Fibroblast of the conjunctiva (primary cell): ENCODE measurements at places on chromosomes 5 and 9.

GRCh38 chr5:79055017-79055416 lies 14.5 kb downstream of the DMGDH start:
- no peak for DNase-seq

DNA sequence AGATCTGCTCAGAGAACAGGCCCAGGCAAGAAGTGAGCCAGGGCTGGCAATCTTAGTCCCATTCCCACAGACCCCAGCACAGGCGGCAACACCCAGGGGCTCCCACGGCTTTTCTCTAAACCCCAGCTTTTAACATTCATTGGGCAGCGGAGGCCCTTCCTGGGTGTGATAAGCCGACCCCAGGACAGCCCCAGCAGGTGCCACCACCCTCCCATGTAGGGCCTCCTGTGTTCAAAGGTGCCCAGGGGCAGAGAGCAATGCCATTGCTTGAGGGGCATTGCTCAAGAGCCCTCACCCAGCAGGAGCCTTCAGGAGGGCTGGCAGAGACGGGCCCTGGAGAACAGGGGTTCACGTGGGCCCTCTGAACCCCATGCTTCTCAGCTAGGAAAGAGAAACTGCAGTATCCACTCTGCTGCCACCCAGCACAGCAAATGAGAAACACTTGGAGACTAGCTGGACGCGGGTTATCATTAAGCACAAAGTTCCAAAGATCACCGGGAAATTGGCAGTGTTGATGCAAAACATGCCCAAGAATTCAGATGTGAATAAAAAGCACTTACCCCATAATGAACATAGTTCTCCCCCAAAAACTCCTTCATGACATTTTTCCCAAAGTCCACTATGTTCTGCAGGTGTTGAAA lies 13.9 kb downstream of the IPPK start:
- DNase-seq: no peak

GRCh38 chr9:128629852-128630545 lies 26.6 kb downstream of the DYNC2I2 start:
- no peak for DNase-seq

GRCh38 chr5:79754865-79755555 lies 65.4 kb downstream of the CMYA5 start:
- no peak for DNase-seq

DNA sequence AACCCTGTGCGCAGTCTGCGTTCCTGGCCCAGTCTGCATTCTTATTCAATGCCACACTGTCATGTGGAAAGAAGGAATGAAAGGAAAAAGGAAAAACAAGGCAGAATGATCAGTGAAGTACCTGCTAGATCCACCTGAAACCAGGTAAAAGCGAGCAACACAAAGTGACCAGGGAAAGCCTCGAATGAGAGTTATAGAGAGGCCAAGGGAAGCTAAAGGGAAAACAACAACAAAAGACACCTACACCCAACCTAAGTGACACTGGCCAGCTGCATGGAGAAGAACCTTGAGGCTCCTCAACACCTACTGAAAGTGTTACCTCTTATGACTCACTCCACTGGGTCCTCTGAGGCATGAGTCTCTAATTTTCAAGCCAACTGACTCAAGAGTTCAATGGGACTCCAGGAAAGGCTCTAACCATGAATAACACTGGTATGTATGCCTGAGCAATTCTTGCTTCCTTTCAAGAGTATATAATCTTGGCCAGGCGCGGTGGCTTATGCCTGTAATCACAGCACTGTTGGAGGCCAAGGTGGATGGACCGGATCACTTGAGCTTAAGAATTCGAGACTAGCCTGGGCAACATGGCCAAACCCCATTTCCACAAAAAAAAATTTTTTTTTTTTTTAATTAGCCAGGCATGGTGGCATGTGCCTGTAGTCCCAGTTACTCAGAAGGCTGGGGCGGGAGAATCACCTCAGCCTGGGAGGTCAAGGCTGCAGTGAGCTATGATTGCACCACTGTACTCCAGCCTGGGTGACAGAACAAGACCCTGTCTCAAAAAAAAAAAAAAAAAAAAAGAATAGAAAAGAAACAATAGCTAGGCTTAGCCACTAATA lies 29.0 kb downstream of the MTMR12 start:
- no peak for DNase-seq

- peak; percentile 63 for DNase-seq
Measured at GRCh38 chr5:103375350-103375749, 116.8 kb downstream of the MACIR start.

GRCh38 chr9:90821697-90822096 lies 20.1 kb downstream of the SYK start:
- DNase-seq: no peak

- no peak for DNase-seq
Measured at GRCh38 chr9:127064335-127064734, 58.1 kb downstream of the ANGPTL2 start.

DNA sequence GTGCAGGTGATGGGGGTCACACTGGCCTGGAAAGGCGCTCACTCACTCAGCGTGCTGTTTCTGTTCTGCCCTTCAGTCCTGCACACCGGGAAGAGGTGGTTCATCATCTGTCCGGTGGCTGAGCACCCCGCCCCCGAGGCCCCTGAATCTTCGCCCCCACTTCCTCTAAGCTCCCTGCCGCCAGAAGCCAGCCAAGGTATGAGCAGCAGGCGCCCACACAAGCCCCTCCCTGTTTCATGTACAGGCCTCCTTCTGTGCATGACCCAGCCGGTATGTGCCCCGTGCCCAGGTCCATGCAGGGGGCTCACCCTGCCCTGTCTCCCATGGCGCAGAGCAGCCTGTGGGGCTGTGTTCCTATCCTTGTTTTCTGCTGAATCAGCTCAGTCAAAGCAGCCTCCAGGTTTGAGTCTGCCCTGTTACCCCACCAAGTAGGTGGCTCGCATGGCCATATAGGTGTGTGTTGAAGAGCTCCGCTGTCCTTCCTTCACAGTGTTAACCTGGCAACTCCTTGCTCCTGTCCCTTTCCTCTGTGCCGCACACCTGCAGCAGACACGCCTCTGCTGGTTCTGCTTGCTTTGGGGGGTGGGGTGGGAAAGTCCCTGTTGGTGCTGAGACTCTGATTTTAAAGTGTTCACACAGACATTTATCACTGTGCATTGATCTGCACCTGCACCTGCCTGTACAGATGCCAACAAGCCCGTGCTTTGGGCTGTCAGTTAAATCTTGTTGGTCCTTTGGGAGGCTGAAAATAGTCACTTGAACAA lies 84.8 kb downstream of the WNK2 start:
- no peak for DNase-seq

GRCh38 chr5:130155345-130156011 lies 251.2 kb downstream of the CHSY3 start:
- DNase-seq: no peak

- no peak for DNase-seq
Measured at GRCh38 chr5:36156121-36156601, 4.2 kb downstream of the SKP2 start.

- DNase-seq: no peak
Measured at GRCh38 chr9:38305582-38305981, 86.9 kb upstream of the ALDH1B1 start.

DNA sequence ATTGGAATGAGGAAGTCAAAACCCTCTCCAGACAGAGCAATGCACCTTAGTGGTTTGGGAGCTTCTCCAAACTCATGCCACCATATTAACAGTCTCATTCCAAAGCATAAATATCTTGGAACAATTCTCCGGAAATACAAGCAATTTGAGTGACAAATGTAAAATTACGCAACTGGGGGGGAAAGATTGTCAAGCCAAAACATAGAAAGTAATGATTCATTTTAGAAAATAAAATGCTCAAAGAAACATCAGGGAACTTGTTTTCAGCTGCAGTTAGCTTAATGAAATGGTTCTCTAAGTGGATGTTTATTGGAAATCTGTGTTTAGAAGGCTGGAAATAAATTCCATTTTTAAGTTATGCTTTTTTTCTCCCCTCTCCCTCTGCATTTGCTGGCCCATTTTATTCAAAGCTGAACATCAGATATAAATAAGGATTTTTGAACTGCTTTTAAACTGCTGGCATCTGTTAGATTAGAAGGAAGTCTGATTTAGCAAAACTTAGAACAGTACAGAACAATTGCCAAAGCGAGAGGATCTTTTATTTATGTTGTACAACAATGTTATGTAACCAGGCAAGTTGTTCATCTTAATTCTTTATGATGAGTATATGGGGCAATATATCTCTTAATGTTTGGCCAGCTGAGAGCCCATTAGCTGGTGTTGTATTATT lies 551.9 kb downstream of the PRELID2 start:
- DNase-seq: no peak

DNA sequence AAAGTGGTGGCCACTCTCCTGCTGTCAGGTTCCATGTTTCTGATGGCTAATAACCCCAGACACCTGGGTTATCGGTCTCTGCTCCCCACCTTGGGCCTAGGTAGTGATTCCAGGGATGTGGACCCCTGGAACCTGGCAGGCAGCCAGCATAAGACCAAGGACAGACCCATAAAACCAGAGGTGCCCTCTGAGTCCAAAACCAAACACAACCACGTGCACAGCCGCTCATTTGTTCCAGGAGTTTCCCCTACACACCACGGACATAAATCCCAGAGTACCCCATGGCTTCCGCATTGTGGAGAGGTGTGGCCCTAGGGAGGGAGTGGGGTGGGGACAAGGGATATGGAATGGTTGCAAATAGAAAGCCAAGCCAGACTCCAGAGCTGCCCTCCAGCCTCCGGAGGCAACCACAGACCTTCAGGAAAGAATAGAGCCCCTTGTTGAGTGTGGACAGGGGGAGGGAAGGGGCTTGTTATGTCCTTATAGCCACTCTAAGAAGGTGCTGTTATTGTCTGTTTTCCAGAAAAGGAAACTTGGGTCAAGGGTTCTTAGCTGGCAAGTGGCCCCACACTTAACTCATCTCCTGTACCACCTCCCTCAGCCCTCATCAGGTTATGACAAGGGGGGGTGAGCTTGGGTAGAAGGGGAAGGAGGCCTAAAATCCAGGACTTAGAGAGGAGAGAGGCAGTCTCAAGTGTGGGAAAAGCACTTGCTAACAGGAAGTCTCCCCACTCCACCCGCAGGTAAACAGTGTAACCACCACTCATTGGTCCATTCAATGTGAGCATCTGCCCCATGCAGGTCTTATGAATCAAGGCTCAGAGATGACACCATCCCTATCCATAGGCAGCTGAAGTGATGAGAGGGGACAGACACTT lies 23.6 kb upstream of the CYSTM1 start:
- no peak for DNase-seq

- DNase-seq: no peak
Measured at GRCh38 chr5:68628082-68628814, 412.7 kb downstream of the PIK3R1 start.

- DNase-seq: no peak
Measured at GRCh38 chr9:95188459-95188858, 129.1 kb downstream of the FANCC start.

DNA sequence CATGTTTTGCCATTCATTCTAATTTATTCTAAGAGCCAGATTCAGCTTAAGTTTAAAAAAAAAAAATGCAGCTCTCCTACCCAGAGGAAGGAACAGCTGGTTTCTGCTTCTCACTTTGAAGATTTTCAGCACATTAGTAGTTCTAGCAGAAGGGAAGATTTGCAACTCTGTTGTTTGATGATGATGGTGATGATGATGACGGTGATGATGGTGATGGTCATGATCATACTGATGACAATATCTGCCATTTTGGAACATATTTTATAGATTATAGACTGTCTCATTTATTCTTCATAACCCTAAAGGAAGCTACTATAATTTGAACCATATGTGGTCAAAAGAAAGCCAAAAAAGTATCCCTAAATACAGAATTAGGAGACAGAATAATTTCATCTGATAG lies 7.9 kb upstream of the MED10 start:
- no peak for DNase-seq

DNA sequence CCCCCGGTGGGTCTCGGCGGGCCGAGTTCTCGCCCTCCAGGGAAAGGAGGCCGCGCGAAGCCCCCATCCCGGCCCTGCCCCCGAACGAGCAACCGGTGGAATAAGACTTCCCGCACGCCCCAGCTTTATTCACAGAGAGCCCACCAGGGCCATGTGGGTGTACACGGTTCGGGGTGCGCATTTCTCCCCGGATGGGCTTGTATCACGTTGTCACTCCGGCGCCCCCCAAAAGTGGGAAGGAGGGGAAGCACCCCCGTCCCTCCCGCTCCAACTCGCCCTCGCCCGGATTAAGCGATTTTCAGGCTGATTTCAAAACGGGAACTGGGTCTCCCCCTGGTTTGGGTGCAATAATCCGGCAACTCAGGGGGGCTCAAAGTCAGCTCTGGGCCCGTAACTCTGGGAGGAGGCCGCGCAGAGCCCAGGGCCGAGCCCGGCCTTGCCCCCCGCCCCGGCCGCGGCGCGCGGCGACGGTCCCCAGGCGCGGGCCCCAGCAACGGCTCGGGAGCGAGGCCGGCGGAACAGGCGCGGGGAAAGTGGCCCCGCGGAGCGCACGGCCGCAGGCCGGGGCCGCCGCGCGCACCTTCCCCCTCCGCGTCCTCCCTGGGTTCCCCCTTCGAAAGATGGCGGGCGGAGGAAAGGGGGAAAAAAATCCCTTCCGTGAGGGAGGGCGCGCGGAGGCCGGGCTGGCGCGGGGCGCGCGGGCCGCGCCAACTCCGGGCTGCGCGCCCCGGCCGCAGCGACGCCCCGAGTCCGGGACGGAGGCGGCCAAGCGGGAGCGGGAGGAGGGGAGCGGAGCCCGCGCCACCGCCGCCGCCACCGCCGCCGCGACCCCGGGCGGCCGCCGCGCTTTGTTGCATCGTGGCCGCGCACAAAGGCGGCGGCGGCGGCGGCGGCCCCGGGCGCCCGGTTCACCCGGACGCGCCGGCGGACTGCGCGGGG lies 644 bp downstream of the BRD3 start:
- no peak for DNase-seq
